ENCODE measurements at places on chromosomes 5 and 9. TPM values are rescaled to one million over a fixed set of nuclear protein-coding genes. Genes with fewer than 3 reads are reported as not detected.

The HSPA4 gene
- 16.8 TPM for polyA plus RNA-seq

The CCDC192 gene
- not detected for polyA plus RNA-seq

The SLC36A2 gene
- polyA plus RNA-seq = not detected

The TCERG1 gene
- polyA plus RNA-seq = 35.9 TPM

The GZMA gene
- not detected for polyA plus RNA-seq

The CNTLN gene
- polyA plus RNA-seq = 3.9 TPM

The PTGDS gene
- 0.31 TPM for polyA plus RNA-seq

The GFPT2 gene
- 4.7 TPM for polyA plus RNA-seq

The CCNO gene
- polyA plus RNA-seq = 0.18 TPM

The FOXD4L5 gene
- polyA plus RNA-seq = not detected

The FOXD4L4 gene
- polyA plus RNA-seq = not detected

Measured in BJ (cell line).